Stimulated activated CD4-positive, alpha-beta T cell treated with anti-CD3 and anti-CD28 coated beads, Interleukin-4, amount 100 ng/mL, for 48 hours (primary cell): ENCODE measurements at places on chromosomes 4 and X.

- DNase-seq = peak; percentile 21
These were observed at the start of gene NEXMIF for GRCh38 chrX:74925225-74926088. Gene NEXMIF (minus strand): TSS chrX:74925452.

DNA sequence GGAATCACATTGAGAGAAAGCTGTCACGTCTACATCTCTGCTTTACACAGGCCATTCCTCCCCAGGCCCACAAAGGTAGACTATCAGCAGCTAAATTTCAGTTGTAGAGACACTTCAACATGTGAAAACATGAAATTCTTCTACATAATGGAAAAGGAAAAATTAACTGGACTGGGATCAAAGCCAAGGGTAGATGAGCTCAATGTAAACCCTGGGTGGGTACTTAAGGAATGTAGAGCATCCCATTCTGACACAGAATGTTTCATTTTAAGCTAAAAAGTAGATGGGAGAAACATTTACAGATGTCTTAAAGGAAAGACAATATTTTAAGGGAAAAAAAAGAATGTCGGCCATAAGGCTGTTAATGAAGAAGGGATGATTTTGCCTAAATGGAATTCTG lies 51.3 kb upstream of the NPNT start:
- DNase-seq = no peak

DNA sequence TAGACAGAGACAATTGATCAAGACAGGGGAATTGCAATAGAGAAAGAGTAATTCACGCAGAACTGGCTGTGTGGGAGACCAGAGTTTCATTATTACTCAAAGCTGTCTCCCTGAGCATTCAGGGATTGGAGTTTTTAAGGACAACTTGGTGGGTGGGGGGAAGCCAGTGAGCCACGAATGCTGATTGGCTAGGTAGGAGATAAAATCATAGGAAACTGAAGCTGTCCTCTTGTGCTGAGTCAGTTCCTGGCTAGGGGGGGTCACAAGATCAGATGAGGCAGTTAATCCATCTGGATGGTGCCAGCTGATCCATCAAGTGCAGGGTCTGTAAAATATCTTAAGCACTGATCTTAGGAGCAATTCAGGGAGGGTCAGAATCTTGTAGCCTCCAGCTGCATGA lies 358.6 kb downstream of the GPM6A start:
- DNase-seq = no peak

- DNase-seq = no peak
These were observed 26.7 kb downstream of the SMARCA1 start for GRCh38 chrX:129496625-129497024.

GRCh38 chr4:2254665-2255500 lies 7.0 kb downstream of the MXD4 start:
- no peak for DNase-seq

GRCh38 chrX:19373351-19373891 lies 29.7 kb downstream of the PDHA1 start:
- DNase-seq = no peak

GRCh38 chrX:103418811-103419340 lies 42.5 kb downstream of the BEX3 start:
- no peak for DNase-seq

- no peak for DNase-seq
These were observed 2.2 kb downstream of the FTSJ1 start for GRCh38 chrX:48477960-48478755.

DNA sequence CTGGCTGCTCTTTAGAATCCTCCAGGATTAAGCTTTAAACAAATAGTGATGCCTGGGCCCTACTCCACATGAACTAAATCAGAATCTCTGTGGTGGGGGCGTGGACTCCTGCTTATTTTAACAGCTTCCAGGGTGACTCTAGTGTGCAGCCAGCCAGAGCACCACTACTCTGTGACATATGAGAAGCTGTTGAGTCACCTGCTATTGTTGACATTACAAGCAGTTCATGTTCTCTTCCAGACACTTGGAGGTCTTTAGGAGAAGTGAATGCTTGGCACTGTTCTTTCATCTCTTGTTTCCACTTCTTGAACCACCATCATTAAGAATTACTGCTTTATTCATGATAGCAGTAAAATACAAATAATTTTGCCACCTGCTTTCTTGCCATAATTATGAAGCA lies 426 bp upstream of the C4orf51 start:
- no peak for DNase-seq

DNA sequence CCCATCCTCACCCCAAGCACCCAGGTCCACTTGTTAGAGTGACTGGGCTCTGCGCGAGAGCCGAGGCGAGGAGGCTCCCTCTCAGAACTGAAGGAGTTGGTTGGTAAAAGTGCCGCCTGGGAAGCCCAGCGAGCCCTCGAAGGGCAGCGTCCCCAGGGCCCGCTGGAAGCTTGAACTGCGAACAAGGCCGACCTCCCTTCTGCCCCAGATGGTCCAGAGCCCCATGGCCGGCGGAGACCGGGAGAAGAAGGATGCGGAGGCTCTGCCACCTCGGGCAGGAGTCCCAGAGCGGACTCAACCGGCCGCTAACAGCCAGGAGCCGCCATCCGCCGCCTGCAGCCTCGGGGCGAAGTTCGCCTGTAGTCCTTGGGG lies 116.3 kb upstream of the TEX13C start:
- DNase-seq = no peak

GRCh38 chr4:5654791-5655190 lies 53.6 kb downstream of the EVC2 start:
- DNase-seq = no peak

- no peak for DNase-seq
These were observed 122.5 kb downstream of the NFKB1 start for GRCh38 chr4:102623622-102624021.

- no peak for DNase-seq
These were observed 3.2 kb upstream of the ASMTL start for GRCh38 chrX:1455948-1456280.

GRCh38 chr4:38017609-38018008 lies 57.4 kb downstream of the PTTG2 start:
- no peak for DNase-seq

GRCh38 chr4:53371049-53371448 lies 5.2 kb upstream of the SCFD2 start:
- no peak for DNase-seq

GRCh38 chr4:38132107-38132673 lies 172.0 kb downstream of the PTTG2 start:
- DNase-seq = peak; percentile 67

GRCh38 chr4:148376151-148376550 lies 66.1 kb downstream of the NR3C2 start:
- DNase-seq = no peak

DNA sequence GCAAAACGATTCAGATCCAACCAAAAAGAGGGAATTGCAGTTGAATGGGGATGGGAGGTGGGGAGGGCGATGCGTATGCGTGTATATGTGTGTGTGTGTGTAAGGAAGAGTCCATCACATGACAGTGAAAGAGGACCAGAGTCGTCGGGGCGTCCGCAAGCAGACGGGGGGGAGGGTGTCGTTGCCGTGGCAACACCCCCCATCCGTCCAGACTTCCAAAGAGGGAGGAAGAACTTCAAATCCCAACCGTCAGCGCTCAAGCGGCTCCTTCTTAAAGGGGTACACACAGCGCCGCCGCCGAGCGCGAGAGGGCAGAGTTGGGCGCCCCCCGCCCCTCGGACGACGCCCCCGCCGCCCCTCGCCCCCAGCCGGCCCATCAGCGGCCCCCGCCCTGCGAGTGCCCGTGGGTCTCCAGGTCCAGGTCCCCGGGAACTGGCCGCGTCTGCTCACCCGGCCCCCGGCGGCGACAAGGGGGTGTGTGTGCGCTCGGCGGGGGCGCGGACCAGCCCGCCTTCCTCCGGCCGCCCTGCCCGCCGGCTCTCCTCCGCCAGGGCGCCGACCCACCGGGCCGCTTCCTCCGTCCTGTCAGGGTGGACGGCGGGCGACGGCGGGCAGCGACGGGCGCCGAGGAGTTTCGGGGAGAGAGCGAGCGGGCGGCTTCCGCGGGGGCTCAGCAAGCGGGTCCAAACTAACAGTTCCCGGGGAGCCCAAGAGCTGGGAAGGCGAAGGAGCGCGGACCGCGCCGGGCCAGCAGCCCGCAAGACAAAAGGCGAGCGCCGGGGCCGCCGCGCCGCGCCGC lies 685 bp downstream of the LCORL start:
- DNase-seq = peak; percentile 21

DNA sequence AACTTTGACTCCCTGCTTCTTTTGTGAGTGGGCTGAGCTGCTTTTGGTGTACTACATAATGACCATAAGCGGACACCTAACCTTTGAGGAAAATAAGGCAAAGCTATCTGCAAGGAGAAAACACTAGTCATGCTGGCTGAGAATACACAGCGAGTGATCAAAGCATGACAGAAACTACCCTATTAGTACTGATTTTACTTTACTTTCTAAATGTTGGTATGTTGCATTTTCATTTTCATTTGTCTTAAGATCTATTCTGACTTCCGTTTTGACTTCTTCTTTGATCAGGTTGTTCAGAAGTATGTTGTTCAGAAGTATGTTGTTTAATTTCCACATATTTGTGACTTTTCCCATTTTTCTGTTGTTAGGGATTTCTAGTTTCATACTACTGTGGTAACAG lies 361.1 kb downstream of the TRAM1L1 start:
- no peak for DNase-seq

DNA sequence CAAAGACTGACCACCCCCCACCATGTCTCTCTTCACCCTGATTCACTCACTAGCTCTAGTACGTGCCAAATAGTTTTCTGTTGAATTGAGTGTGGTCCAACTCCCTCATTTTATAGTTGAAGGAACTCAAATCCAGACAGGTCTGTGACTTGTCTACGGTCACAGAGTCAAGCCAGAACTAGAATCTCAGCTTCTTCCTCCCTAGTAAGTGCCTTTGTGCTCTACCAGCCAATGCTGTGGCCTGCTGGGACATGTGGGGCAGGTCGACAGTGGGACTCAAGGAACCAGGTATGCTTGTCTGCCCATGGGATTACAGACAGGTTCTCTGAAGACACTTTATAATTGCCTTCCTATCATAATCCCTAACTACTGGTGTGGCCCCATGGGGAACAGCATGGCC lies 108.6 kb upstream of the CPEB2 start:
- DNase-seq = no peak
